ENCODE measurements at places on chromosomes 1 and 21.

- no peak for DNase-seq
Measured at GRCh38 chr1:247415423-247416361, at the start of gene NLRP3. Gene NLRP3 (plus strand): TSS chr1:247416173. CDS start chr1:247418801, 2,628 bp downstream.

DNA sequence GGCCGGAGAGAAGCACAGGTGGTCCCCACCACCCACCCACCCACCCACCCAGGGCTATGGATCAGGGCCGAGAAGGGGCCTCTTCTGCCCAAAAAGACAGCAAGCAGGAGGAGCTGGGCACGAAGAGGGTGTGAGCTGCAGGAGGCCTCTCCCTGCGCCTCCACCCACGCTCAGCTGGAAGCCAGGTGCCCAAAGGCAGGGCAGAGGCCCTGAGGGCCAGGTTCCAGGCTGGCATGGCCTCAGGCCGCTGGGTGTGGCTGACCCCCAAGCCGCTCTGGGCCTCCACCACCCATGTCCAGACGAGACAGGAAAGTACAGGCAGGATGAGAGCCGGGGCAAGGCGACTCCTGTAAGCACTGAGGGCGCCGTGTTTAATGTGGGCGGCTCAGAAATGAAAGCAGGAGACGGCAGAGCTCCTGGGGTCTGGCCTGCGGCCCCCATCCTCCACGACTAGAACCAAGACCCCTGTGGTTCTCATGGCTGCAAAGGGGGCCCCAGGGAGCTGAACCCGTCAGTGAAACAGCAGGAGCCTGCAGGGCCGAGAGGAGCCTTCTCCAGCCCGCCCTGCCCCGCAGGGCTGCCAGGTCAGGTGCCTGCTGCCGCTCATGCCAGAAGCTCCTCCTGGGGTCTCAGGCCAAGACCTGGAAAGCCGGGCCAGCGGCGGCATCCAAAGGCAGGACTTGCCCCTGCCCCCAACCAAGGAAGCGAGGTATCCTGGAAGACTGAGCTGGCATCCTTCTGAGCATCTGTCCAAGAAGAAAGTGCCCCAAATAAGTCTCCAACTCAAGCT, 56.0 kb downstream of the MEGF6 start:
- DNase-seq: no peak

GRCh38 chr21:29639366-29640079, 300.3 kb downstream of the GRIK1 start:
- DNase-seq: no peak

- DNase-seq: no peak
Measured at GRCh38 chr1:85502625-85503083, 37.7 kb upstream of the DDAH1 start.

- DNase-seq: no peak
Measured at GRCh38 chr1:230152999-230153398, 86.0 kb downstream of the GALNT2 start.

DNA sequence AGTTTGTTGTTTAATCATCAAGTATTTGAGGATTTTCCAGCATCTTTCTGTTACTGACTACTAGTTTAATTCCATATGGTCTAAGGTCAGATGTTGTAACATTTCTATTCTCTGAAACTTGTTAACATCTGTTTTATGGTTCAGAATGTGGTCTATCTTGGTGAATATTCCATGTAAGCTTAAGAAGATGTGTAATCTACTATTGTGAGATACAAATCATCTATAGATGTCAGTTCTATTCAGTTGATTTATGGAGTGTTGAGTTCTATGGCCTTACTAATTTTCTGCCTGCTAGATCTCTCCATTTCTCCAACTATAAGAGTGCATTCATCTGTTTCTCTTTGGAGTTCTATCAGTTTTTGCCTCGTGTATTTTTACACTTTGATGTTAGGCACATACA, 31.5 kb downstream of the WARS2 start:
- no peak for DNase-seq

DNA sequence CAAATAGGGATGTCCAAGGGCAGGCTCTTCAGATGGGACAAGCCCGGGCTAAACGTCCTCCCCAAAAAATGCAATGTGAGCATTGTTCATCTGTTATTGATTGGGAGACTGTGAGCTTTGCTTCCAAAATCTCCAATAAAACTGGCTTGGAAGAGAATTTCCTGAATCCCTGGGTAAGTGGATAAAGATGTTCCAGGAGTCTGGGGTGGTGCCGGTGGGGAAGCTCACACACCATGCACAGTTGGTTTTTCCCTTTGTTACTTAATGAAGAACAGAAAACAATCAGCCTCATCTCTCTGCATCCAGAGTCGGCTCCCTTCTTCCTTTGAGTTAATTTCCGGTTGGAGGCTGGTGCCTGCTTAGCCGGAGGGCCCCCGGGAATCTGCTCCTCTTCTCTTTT, 72.1 kb upstream of the ZBTB40 start:
- no peak for DNase-seq

DNA sequence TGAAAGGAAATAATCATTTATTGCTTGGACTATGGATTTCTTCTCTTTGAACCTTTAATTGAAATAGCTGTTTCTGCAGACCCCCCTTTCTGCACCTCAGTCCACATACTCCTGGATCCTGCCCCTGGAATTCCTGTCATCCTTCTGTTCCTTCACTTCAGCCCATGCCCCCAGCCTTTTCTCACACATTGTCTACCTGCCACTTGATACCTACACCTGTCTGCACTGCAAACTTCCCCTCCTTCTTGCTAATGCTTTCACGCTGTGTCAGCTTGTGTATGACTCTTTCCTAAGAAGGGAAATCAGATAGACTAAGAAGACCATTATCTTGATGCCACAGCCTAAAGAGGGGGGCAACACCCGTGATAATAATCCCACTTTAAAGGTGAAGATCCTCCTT, 80.3 kb upstream of the EXO1 start:
- DNase-seq: no peak

GRCh38 chr1:227759341-227760300, 24.4 kb downstream of the SNAP47 start:
- no peak for DNase-seq

- DNase-seq: no peak
Measured at GRCh38 chr1:153928245-153928644, 5.5 kb upstream of the GATAD2B start.

DNA sequence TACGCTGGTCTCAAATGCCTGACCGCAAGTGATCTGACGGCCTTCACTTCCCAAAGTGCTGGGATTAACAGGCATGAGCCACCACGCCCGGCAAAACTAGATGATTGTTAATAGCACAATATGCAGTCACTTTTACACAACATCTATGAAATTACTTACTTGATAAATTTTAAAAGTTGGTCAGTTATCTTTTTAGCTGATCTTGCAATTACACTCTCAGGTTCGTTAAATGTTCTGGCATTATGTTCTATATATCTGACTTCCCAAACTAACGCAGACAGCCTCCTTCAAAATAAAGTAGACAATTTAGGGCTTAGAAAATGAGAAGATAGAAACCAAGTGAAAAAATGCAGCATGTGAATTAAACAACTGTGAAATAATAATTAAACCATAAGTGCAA, 31.8 kb upstream of the PSMG1 start:
- no peak for DNase-seq

DNA sequence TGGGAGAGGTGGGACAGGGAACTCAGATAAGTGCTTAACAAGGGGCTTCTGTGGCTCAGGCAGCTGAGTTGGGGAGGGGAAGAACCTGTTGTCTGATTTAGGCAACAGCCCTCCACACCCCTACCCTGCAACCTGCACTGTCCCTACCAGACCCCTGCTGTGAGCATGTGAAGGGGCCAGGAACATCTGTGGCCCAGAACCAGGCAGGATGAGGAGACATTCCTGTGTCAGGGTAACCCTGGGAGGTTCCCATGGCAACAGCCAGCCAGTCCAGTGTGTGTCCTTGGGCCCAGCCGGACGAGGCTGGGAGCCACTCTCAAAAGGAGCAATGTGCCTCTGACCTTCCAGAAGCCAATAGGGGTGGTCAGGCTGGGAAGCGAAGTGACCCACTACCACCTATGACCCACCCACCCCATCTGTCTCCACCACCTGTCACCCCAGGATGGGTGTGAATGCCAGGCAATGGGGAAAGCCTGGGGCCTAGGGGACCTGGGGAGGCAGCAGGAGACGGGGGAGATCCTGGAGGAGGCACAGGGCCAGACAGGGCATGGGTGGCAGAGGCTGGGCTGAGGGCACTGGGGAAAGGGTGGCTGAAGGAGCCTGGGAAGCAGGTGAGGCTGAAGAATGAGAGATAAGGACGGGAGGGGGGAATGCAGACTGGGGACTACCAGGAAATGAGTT, 5.0 kb upstream of the PMVK start:
- DNase-seq: no peak

- DNase-seq: no peak
Measured at GRCh38 chr1:58782178-58783089, 1.4 kb downstream of the JUN start.
